ENCODE measurements at places on chromosomes 3 and 15. TPM values are rescaled to one million over a fixed set of nuclear protein-coding genes. Genes with fewer than 3 reads are reported as not detected.

Gene PLA2G4B
- total RNA-seq: 20.7 TPM

Gene PLA1A
- total RNA-seq: 1.6 TPM

Gene SLC28A1
- total RNA-seq: 2.6 TPM

Gene GPR15
- 0.17 TPM for total RNA-seq

Gene AGBL1
- total RNA-seq: not detected

Gene TMEM40
- total RNA-seq: not detected

Gene ASB14
- not detected for total RNA-seq

Gene GPR62
- total RNA-seq: 0.55 TPM

Gene ALDH1A2
- total RNA-seq: 134 TPM

Gene SH2D7
- total RNA-seq: 2.3 TPM

Gene CCK
- 1.3 TPM for total RNA-seq

Gene GRIP2
- 2.1 TPM for total RNA-seq

Gene PRKCD
- total RNA-seq: 103 TPM

Gene MAN2C1
- total RNA-seq: 229 TPM

GRCh38 chr3:56899851-56900250 is 98.1 kb upstream of the ARHGEF3 start:
- no peak for DNase-seq

- peak; percentile 43 for DNase-seq
These were observed 1.7 kb downstream of the LRRN1 start for GRCh38 chr3:3800685-3801493.

GRCh38 chr15:25971053-25971452 is 107.9 kb upstream of the ATP10A start:
- no peak for DNase-seq

DNA sequence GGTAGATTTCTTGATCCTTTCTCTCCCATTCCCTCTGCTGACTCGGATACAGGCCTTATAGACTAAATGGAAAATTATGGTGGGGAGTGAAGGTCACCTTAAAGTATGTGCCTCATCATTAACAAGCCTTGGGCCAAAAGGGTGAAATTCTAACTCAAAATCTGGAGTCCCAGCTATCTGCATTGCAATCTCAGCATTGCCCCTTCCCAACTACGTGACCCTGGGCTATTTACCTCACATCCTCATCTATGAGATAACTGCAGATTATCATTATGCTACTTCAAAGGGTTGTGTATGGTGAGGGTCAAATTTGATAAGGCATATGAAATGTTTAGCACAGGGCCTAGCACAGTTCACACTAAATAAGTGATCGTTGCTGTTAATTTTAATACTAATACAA is 147.7 kb downstream of the WNT5A start:
- DNase-seq: no peak

GRCh38 chr15:51443282-51443914 is 101.9 kb downstream of the GLDN start:
- no peak for DNase-seq

GRCh38 chr15:63699101-63699785 is 102.1 kb downstream of the FBXL22 start:
- DNase-seq: no peak

DNA sequence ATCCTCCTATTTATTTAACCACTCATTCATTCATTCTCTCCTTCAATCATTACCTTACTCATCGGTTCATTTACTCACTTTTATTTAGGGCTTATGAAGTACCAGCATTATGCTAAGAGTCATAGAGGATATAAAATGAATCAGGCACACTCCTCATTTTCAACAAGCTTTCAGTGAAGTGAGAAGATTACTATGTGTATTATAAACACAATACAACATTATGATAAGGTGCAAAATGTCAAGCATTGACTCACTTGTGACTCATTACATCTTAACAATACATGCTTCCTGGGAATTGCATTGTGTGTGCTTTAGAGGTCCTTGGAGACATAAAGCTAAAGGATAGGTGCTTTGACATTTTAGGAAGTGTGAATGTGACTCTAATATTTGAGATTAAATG is 60.4 kb downstream of the PLAAT1 start:
- DNase-seq: no peak

DNA sequence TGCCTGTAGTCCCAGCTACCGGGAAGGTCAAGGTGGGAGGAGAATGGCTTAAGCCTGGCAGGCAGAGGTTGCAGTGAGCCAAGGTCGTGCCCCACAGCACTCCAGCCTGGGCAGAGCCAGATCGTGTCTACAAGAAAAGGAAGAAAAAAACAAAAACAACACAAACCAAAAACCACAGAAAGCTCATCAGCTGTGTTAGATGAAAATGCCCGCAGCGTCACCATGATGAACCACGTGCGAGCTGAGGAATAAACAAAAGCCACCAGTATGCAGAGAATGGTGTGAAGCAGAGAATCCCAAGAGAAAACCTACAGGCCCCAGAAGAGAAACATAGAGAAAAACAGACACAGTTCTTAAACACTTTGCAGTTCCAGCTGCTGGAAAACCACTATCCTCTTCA is 19.7 kb upstream of the TM4SF19 start:
- DNase-seq: no peak

DNA sequence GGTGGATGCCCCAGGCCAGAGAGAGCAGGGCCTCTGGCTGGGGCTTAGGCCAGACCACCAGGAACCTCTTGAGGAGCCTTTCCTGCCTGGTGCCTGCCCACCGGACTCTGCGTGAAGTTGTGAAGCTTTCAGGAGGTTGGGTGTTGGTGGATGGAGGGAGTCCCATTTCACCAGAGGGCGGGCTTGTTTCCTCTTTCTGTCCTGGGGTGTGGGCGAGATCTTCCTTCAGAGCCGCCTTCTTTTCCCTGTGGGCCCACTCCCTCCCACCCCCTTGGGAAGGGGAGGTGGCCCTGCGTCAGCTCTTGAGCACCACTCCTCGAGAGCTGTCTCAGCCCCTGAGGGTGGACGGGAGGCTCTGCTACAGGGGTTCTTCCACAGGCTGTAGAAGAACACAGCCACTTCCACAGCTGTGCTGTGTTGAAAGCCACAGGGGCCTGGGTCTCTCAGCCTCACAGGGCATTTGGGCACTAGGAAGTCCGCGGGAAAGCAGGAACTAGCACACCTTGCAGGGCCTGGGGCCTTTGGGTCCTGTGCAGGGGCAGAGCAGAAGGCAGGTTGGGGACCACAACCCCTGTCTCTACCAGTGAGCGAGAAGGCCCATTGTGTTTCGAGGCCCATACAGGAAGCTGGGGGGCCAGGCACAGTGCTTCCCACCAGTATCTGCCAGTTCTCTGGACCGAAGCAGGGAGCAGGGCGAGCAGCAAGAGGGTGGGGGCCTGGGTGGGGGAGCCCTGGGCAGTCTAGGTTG is 2.1 kb downstream of the AMIGO3 start:
- no peak for DNase-seq

DNA sequence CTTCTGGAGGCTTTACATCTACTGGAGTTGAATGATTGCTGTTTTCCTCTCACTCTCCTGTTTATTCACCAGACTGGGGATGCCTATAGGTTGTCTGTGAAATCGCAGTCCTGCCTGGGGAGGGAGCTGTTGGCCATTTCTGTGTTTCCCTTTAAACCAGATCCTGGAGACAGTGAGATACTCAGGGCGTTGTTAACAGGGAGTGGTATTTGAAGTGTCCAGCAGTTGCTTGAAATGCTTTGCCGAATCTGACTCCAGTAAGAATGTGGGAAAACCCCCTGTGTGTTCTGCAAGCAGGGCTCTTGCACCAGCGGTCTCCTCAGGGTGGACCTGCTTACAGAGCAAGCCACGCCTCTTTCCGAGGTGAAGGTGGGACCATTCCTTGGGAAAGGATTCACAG is 4.3 kb upstream of the LRRK1 start:
- DNase-seq: no peak

DNA sequence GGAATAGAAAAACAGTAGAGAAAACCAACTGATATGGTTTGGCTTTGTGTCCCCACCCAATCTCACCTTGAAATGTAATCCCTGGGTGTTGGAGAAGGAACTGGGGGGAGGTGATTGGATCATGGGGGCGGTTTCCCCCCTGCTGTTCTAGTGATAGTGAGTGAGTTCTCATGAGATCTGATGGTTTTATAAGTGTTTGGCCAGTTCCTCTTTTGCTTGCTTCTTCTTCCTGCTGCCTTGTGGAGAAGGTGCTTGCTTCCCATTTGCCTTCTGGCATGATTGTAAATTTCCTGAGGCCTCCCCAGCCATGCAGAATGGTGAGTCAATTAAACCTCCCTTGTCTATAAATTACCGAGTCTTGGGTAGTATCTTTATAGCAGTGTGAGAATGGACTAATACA is 48.4 kb downstream of the EOMES start:
- no peak for DNase-seq

- peak; percentile 41 for DNase-seq
These were observed 38.7 kb downstream of the ANP32A start for GRCh38 chr15:68781766-68782588.

GRCh38 chr15:77830051-77830468 is 197.3 kb upstream of the LINGO1 start:
- no peak for DNase-seq

DNA sequence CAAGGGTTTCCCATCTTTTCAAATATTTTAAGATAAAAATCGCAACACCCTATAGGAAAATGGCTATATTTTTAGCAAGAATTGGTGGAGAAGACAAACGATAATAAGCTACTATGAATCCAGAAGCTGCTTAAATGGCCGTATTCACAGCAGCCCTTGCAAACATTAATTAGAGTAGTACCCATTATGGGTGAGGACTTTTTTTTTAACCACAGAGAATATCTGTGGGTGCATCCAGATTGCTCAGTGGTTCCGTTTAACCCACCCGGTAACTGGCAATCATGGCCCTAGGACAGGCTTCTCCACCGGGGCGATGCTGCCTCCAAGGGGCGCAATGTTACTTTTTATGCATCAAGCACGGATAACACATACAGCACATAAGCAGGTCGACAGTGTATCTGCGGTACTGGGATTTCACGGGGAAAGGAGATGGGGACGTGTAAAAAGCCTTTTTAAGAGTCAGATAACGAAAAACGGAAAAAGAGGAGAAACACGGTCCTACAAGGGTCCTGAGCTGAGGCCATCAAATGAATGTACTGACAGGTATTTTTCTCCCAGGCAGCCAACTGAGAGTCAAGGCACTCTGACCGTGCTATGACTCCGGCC is 968 bp upstream of the TMEM266 start:
- no peak for DNase-seq

- DNase-seq: no peak
These were observed 46.2 kb downstream of the ZNF385D start for GRCh38 chr3:21704796-21705195.

- DNase-seq: no peak
These were observed 33.6 kb downstream of the SSUH2 start for GRCh38 chr3:8610951-8611350.

GRCh38 chr3:49623071-49623470 is 51.1 kb upstream of the APEH start:
- DNase-seq: no peak

- no peak for DNase-seq
These were observed 228.5 kb upstream of the MME start for GRCh38 chr3:154851644-154852043.

DNA sequence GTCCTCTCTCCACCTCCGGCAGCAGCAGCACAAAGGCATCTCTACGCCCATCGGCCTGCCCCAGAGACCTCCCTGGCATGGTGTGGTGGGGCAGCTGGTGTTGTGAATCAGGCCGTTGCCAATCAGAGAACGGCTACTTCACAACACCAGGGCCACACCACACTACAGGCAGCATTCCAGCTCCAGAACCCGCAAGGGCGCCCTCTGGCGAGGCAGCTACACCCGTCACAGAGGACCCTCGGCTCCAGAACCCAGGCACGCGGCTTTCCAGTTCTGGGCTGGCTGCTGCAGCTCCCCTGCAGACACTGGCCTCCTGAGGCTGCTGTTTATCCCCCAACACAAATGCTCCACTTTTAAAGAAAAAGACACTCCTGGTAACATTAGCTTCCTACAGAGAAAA is 127.5 kb upstream of the TOPAZ1 start:
- peak; percentile 38 for DNase-seq

GRCh38 chr3:25229586-25229985 is 198.5 kb upstream of the RARB start:
- DNase-seq: no peak

DNA sequence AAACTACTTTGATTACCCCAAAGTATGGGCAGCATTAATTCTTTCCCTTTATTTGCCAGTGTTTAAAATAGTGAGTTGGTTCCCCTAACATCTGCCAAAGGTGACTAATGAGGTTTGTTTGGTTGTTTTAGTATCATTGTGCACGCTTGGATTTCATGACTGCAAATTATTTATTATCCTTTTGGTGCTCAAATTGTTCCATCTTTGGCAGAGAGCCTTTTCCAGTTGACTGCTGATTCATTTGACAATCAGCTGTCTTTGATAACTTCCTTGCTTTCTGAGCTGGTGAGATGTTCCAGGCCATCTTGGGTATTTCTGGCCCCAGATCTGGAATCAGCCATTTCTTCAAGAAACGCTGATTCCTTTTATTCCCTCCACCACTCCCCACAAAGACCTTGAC is 8.9 kb downstream of the DLEC1 start:
- DNase-seq: no peak

DNA sequence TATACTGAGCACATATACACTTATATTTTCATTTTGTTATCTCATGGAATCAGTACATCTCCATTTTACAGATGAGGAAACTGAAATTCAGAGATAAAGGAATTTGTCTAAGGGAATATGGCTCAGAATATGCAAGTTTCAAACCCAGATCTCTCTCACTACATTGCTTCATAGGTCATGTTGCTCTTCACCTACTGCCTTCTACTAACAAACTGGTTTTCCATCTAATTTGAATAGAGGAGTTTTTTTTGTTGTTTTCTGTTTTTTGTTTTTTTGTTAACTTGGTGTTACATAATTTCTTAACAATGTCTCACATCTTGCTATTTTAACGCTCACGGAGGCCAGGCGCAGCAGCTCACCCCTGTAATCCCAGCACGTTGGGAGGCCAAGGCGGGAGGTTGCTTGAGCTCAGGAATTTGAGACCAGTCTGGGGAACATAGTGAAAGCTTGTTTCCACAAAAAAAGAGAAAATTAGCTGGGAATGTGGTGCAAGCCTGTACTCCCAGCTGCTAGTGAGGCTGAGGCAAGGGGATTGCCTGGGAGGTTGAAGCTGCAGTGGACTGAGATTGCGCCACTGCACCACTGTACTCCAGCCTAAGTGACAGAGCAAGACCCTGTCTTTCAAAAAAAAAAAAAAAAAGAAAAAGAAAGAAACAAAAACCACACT is 37.0 kb downstream of the FMN1 start:
- no peak for DNase-seq

DNA sequence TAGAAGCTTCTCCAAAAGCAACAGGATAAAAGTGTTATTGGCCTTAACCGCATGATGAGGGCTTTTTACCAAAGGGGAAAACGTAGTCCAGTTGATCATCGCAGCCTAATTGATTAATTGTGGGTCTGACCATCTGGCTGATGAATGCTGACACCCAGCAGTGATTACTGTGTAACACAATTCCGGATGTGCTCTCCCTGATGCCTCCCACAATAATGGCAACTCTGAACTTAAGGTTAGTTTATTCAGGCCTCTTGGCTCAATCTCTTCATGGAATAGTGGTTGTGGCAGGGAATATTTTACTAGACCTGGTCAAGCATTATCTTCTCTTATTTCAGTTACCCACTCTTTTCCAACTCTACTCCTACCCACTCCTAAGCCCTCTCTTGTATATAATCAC is 332.9 kb downstream of the TIGIT start:
- DNase-seq: no peak

GRCh38 chr3:50135964-50136363 is 19.2 kb upstream of the SEMA3F start:
- DNase-seq: no peak

- no peak for DNase-seq
These were observed 310.8 kb downstream of the PTPRG start for GRCh38 chr3:61872077-61872706.
